ENCODE measurements at places on chromosomes 11 and 22. TPM values are rescaled to one million over a fixed set of nuclear protein-coding genes. Genes with fewer than 3 reads are reported as not detected.

Gene MS4A6E
- total RNA-seq: not detected

Gene PHLDB1
- 31.1 TPM for total RNA-seq

DNA sequence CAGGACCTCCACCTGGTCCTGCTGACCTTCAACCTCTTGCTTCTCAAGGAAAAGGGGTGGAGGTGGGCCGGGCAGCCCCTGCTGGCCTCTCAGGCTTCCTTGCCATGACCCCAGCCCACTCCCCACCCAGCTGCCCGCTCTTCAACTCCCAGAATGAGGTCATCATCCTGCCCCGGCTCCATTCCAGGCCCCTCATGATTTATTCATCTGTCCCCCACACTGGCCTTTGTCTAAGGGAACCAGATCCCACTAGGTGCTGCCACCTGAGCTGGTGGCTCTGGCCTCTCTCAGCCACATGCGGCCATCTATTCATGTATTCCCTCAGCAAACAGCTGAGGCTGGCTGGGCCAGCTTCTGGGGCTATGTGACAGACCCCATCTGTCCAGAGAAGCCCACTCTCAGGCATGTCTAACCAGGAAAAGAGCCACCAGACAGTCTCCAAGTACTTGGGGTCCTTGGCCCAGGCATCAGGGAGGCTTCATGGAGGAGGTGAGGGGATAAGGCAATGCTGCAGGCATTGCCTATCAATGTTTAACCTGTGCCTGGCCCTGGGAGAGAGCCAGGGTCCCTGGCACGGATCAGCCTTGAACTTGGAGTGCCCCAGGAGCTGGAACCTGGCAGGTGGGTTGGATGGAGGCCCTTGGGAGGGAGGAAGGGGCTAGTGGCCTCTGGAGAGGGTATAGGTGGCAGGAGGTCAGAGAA, 2.2 kb upstream of the CABP2 start:
- no peak for DNase-seq

GRCh38 chr22:33393432-33393831, 335.3 kb upstream of the SYN3 start:
- no peak for DNase-seq

DNA sequence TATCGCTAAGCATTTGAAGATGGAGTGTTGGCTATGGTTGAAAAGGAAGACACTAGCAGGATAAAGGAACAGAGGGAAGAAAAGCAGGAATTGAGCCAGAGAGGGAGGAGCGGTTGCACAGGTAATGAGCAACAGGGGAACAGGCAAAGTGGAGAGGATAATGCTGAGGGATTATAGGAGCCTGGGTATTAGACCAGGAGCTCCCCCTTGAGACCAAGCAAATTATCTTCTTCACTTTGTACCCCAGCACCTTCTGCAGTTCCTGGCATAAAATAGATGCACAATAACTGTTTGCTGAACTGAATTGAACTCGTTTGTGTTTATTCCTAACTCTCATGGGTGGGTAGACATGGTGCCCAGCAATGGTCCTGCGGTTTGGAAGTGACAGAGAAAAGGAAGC, 54.6 kb upstream of the OR5P2 start:
- peak; percentile 18 for DNase-seq

DNA sequence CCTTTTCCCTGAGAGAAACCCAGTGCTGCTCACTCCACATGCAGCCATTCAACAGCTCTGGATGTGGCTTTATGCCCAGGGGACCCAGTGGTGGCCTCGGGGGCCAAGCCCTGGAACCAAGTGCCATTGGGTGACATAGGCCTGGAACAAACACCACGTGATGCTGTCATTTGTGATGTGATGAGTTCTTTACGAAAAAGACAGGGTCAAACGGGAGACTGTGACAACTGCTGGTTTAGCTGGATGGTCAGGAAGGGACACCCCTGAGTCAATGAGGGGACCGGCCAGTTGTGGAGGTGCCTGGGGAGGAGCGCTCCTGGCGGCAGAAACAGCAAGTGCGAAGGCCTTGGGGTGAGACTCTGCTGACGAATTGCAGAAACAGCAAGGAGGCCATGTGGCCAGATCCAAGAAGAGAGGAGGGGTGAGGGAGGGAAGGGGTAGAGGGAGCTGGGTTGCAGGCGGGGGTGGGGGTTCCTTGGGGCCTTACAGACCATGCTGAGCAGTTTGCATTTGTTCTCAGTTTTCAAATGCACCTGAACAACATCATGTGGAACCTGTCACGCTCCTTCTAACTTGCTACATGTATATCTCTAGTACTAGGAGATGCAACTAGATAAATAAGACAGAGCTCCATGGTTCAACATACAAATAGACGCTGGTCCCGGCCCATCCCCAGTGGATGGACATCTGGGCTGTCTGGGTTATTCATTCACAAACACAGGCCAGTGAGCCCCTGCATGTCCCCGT, 56.1 kb downstream of the IGLL5 start:
- DNase-seq: no peak

DNA sequence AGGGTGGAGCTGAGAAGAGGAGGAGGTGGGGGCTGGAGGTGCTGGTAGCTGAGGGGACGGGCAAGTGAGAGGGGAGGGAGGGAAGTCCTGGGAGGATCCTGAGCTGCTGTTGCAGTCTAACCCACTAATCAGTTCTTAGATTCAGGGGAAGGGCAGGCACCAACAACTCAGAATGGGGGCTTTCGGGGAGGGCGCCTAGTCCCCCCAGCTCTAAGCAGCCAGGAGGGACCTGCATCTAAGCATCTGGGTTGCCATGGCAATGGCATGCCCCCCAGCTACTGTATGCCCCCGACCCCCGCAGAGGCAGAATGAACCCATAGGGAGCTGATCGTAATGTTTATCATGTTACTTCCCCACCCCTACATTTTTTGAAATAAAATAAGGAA, 24.4 kb downstream of the FADS3 start:
- DNase-seq: no peak

Measured in MCF 10A (cell line).